ENCODE measurements at places on chromosomes 11 and 22.

DNA sequence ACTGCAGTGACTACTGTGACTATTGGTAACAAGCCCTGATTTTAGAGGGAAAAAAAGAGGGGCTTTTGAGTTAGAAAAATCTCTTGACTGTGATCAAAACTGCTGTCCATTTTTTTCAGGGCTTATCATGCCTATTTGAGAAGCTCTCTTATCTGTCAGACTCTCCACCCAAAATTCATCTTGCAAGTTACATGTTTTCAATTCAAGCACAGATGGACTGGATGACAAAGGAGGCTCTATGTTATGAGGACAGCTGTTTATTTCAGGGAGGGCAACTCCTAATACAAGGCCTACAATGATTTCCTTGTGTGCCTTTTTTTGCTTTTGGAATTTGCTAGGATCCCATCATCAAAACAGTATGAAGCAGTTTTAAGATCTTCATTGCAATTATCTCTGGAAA, 35.2 kb upstream of the USP47 start:
- no peak for DNase-seq

GRCh38 chr11:2767801-2768200, 68.0 kb upstream of the KCNQ1OT1 start:
- DNase-seq: no peak

DNA sequence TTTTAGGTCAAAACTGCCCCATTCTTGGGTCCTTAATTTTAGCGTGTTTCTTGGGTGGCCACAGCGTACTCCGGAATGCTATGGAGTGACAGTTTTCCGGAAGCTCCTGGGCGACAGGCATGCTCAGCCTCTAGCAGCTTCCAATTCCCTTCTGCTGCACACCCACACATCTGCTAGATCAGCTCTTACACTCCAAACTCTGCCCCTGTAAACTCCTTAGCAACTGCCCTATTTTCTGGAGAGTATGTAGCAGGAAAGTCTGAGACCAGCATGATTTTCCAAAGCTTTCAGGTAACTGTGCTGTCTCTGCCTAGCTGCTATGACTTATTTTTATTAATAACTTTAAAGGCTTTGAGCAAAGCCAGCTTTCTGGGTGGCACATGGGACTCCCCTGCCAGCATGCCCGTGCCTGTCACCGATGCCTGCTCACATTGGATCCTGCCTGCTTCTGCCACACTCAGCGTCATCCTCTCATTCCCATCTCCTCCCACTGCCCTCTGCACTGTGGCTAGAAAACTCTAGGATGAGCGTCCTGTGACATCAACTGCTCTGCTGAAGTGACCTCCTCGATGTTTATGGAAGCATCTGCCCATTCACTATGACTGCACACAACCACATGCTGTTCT, 17.3 kb downstream of the TOLLIP start:
- no peak for DNase-seq

DNA sequence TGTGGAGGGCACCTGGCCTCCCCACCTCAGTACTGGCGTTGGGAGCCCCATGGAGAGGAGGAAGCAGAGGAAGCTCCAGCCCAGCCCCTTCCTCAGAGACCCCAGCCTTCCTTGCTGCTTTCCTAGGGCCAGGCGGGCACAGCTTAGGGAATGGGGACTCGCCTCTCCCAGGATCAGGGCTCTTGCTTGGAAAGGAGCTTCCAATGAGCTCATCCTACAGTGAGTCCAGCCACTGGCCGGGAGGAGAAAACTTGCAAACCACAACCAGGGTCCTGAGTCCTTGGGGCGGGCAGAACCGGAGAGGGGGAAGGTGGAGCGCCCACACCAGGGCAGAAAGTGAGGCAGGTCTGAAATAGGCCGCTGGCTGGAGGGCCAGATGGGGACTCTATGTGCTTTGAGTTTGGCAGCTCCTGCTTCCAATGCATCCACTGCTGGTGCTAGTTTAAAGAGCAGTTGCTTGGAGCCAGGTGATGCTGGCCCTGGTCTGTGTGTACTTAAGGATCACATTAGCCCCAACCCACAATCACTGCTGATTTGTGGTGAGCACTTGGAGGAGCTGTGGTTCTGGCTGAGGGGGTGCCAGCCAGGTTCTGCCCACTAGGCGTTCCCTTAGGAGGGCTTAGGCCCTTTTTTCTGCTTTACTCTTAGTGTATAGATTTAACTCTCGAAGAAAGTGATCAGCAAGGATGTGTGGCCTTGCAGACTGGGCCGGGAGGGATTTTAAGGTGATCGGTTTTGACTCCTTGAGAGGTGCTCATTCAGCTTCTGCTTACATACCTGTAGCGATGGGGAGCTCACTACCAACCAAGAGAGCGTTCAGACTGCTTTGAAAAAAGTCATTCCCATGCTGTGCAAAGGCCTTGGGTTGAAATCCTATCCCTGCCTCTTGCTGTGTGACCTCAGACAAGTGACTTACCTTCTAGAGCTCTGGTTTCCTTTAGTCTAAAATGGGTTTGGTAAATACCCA, 81.9 kb downstream of the TP53I11 start:
- no peak for DNase-seq

All from activated naive CD4-positive, alpha-beta T cell treated with anti-CD3 and anti-CD28 coated beads for 36 hours (primary cell).